Left ventricle myocardium superior (tissue), 1 donor: ENCODE measurements at places on chromosomes 1 and 21.
A peak's percentile ranks its signal among the peaks of the same experiment; 100 is the strongest.

GRCh38 chr1:3714284-3714741 lies 37.9 kb upstream of the CCDC27 start:
- DNase-seq = peak; percentile 70

DNA sequence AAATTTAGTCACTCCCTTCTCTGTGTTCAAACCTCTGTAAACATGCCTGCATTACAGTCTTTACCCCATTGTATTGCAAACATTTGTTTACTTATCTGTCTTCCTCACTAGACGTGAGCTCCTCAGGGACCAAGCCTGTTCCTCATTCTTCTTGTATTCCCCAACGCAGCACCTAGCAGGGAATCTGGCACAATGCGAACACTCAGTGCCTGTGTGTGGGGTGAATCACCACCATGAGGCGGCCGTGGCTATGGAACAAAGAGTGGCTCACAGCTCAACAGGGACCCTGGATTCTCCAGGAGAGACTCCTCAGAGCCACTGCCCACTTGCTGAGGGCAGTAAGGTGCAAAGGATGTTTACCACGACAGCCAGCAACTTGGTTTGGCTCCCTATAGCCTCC lies 95.9 kb downstream of the DDX20 start:
- DNase-seq = no peak

GRCh38 chr1:183262628-183263200 lies 76.7 kb downstream of the LAMC2 start:
- no peak for DNase-seq

GRCh38 chr1:99407018-99407417 lies 142.7 kb downstream of the PLPPR4 start:
- DNase-seq = no peak

GRCh38 chr1:99577313-99577712 lies 68.6 kb upstream of the PALMD start:
- DNase-seq = no peak

- no peak for DNase-seq
Observed at GRCh38 chr1:53188099-53188498, 8.5 kb upstream of the CPT2 start.

- DNase-seq = no peak
Observed at GRCh38 chr1:228992044-228992443, 256.8 kb downstream of the RHOU start.

DNA sequence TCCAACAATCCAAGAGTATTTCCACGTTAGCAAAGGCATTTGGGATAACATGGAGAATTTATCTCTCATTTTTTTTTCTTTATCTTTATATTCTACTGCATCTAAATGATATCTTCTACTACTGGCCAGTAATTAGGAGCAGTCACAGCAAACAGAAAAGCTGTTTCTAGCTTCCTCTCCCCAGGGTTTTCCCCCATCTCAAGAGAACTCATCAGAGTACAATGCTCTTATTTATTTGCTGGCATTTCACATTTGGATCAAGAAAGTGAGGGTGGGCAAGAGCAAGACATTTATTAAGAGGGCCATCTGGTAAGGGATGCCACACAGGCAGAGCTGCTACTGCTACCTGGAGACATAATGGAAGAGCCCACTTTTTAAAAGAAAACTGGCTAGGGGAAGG lies 368.2 kb downstream of the USH2A start:
- no peak for DNase-seq

- peak; percentile 34 for DNase-seq
Observed at GRCh38 chr1:204398197-204399125, 13.2 kb downstream of the PPP1R15B start.

GRCh38 chr21:14737284-14737691 lies 191.2 kb upstream of the SAMSN1 start:
- DNase-seq = no peak

DNA sequence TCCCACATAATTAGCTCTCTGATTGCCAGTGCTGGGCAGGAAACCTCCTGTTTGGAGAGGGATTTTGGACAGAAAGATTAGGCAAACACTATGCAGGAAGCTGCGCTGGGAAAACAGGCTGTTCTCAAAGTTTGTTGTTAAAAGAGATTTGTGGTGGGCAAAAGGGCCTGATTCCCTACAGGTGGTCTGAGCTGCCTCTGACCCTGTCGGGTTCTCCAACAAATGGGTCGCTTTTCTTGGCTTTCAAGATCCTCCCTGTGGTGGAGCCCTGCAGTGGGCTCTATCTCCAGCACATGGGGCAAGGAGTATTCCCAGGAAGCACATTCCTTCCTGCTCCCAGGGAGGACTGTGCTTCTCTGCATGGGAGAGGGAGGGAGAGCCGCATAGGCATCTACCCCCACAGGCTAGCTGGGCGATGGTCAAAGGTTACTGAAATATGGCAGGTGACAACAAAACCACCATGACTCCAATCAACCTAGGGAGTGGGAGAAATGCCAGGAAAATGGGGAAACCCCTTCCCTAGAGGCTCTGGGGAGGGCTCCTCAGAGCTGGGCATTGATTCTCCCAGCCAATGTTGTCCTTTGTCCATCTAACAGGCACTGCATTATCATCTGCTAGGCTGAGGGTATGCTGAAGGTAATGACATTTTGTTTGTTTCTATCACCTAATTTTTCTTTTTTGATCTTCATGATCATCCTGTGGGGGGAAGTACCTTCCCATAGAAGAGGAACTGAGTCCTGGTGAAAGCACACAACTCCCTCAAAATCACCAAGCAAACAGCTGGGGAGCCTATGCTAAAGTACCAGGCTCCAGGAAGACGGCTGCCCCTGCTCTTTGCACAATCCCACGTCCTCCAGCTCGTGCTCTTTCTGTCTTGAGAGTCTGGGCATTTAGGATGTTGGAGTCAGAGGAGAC lies 85.3 kb downstream of the PLXNA2 start:
- DNase-seq = no peak

GRCh38 chr1:41856944-41857285 lies 61.8 kb downstream of the HIVEP3 start:
- no peak for DNase-seq

DNA sequence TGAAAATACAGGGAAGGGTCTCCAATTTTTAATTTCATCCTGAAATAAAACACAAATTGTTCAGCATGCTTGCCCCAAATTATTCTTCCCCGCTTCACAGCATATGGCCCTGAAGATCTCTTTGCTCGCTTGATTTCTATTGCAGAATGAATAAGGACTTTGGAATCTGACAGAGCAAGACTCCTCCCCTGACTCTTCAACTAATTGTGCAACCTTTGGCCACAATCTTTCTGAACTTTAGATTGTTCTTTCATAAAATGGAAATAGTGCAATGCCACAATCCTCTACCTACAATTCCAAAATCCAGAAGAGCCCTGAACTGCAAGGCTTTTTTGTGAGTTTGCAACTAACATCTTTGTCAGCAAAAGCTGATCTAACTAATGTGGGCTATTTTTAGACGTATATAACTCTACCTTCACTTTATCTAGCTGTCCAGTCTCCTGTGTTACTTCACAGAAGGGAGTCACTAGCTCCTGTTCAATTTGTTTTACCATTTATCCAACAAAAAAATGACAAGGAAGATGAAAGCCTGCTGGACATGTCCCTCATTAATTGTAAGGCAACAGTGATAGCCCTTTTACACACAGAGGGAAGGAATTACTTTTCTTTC lies 13.4 kb downstream of the RNASEL start:
- no peak for DNase-seq

DNA sequence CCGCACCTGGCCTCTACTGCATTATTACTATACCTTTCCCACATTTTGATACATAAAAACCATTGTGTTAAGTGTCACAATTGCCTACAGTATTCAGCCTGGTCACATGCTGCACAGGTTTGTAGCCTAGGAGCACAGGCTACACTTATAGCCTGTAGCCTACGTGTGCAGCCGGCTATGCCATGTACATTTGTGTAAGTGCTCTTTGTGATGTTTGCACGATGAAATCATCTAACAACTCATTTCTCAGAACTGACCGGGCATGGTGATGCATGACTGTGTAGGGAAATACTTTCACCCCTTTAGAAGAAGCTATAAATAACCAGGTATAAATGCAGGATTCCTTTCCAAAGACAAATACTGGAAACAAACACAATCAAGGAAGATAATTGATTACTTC lies 12.1 kb downstream of the ERG start:
- DNase-seq = no peak

GRCh38 chr1:84985365-84985764 lies 11.5 kb downstream of the MCOLN2 start:
- DNase-seq = no peak

DNA sequence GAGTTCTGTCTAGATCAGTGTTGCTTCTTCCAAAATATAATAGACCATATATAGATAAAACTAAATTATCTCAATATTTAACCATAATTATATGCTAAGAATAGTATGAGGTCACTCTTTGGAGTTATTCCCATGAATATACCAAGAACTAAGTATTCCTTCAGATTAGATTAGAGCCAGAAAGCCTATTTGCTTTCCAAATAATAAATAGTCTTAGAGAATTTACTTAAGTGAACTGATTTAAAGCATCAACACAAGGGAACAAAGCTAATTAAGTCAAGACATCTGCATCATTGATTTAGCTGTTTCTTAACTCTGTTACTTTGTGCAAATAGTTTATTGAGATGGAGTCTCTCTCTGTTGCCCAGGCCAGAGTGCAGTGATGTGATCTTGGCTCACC lies 35.7 kb downstream of the FNBP1L start:
- DNase-seq = no peak

- DNase-seq = no peak
Observed at GRCh38 chr1:192462616-192463015, 113.0 kb upstream of the RGS1 start.

DNA sequence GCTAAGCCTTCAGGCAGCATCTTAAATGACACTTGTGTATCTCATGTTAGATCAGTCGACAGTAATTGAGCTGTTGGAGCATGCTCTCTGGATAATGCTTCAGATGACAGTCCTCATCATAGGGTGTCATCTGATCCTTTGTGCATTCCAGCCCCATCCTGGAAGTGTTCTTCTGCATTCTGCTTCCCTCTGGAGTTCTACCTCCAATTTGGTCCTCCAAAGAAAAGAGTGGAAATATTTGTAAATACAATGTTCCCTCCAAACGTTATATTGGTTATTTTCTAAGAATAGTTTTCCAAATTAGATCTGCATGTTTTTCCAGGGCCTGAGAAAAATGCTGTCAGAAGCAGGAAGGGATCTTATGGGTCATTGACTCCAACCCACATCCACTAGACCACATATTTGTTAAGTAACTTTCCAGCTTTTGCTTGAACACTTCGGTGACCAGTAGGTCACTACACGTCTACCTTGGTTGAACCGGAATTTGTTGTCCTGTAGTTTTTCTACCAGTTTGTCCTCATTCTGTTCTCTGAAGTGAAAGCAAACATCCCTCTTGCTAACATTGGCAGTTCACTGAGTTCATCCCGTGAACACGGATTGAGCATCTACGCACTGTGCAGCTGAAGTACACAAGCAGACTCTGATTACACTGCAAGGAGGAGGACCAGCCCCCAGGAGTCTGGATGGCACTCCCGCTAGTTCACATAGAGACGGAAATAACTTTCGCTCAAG lies 136.0 kb downstream of the TLR5 start:
- DNase-seq = no peak

- no peak for DNase-seq
Observed at GRCh38 chr1:147080671-147081394, 91.4 kb downstream of the PRKAB2 start.

DNA sequence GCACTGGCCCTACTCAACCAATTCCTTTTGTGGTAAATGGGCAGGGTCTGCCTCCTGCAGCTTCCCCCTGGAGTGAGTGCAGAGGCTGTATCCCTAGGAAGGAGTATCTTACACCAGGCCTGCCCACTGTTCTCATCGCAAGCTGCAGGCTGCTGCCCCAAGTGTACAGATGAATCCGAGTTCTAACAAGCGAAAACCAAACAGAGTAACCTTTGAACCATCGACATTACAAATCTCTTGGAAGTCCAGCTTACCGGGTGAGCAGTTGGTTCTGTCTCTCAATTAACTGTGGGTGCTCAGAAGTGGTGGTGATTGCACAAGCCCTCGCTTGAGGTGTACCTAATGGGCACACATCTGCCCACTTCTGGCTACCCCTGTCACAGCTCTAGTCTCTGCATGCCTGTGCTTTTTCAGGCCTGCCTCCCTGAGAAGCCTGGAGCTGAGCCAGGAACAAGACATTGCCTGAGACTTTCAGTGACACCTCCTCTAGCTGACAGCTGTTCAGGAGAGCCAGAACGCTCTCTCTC lies 22.7 kb downstream of the INAVA start:
- DNase-seq = peak; percentile 58

GRCh38 chr1:178344513-178345091 lies 152.2 kb downstream of the CLEC20A start:
- no peak for DNase-seq

- DNase-seq = no peak
Observed at GRCh38 chr1:44089371-44090048, 29.1 kb upstream of the KLF17 start.

GRCh38 chr1:207203541-207203940 lies 99.5 kb downstream of the C4BPA start:
- DNase-seq = no peak

DNA sequence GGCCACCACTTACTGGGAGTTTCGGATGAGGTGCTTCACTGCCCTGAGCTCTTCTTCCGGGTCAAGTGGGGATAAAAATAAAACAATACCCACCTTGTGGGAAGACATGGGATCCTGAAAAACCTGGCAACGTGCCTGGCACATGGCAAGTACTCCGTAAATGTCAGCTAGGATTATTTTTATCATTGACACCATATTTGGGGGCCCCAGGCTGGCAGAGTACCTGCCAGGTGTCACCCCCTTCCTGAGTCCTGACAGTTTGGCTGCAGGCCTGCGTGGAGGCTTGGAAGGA lies 9.2 kb upstream of the EPHA2 start:
- no peak for DNase-seq

DNA sequence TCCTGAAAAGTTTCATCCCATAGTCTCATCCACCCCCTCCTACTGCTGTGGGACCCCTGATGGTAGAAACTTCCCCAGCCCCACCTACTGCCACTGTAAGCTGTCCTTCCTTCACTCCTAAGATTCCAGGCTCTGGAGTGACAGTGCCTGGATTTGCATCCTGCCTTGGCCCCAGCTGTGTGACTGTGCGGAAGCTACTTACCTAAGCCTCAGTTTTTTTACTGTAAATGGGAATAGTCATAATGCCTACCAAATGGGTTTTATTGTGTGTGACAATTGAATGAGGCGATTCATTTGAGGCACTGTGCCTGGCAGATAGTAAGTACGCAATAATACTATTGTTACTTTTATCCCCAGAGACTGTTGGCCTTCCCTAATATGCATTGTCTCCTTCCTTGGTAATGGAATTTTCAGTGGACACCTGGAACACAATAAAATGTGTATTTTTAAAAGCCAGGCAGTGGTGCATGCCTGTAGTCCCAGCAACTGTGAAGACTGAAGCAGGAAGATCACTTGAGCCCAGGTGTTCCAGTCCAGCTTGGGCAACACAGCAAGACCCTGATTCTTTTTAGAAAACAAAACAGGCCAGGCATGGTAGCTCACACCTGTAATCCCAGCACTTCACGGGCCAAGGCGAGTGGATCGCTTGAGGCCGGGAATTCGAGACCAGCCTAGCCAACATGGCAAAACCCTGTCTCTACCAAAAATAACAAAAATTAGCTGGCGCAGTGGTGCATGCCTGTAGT lies 55.0 kb upstream of the ZNF326 start:
- DNase-seq = no peak
